GM18507 (cell line): ENCODE measurements at places on chromosomes 3 and 15.

DNA sequence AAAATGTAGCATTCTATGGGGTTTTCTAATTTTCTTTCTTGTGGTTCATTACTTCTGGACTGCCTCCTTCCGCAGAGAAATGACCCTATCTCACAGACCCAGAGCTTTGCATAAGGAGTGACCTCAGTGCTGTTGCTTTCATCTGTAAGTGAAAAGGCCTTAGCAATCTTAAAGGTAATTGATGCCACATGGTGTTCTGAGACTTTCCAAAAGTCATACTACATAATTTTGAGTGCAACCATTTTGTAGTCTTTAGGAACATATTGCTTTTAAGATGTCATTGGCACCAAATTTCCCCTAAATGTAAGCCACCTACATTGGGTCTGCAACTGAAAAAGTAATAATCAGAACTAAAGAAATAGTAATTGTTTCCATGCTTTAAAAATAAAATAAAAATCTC, 9.2 kb upstream of the HHLA2 start:
- DNase-seq: no peak

GRCh38 chr3:114880078-114880477, 267.0 kb downstream of the ZBTB20 start:
- no peak for DNase-seq

DNA sequence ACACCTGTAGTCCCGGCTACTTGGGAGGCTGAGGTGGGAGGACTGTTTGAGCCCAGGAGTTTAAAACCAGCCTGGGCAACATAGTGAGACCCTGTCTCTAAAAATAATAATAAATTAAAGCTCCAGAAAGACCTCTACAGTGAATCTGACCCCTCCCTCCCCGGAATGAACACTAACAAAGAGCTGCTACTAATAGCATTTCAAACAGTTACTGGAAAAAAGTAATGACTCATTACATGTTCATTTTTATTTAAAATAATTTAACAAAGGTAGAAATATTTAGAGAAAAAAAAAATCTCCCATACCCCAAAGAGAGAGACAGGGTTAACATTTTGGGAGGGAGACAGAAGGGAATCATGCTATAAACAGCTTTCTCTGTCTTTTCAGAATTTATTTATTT, 2.2 kb upstream of the UBA3 start:
- no peak for DNase-seq

GRCh38 chr3:34106879-34107278, 308.4 kb downstream of the PDCD6IP start:
- no peak for DNase-seq

DNA sequence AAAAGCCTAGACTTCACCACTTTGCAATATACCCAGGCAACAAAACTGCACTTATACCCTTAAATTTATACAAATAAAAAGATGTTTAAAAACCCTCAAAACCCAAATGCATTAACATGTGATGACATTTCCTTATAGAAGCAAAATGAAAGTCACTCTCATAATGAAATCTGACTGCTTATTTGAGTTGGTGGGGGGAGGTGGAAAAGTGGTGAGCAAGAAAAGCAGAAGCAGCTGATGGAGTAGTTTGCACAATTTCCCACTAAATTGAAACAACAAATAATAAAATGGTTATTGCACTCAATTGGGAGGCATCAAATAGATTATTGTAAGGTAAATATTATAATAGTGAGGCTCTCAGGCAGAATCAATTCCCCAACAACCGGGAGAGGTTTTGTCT, 54.0 kb upstream of the GADL1 start:
- DNase-seq: no peak

- no peak for DNase-seq
Observed at GRCh38 chr3:94294806-94295205, 231.9 kb downstream of the NSUN3 start.

- no peak for DNase-seq
Observed at GRCh38 chr15:101128221-101129015, 123.4 kb downstream of the CHSY1 start.

GRCh38 chr3:189502676-189503257, 128.4 kb upstream of the TP63 start:
- DNase-seq: no peak

DNA sequence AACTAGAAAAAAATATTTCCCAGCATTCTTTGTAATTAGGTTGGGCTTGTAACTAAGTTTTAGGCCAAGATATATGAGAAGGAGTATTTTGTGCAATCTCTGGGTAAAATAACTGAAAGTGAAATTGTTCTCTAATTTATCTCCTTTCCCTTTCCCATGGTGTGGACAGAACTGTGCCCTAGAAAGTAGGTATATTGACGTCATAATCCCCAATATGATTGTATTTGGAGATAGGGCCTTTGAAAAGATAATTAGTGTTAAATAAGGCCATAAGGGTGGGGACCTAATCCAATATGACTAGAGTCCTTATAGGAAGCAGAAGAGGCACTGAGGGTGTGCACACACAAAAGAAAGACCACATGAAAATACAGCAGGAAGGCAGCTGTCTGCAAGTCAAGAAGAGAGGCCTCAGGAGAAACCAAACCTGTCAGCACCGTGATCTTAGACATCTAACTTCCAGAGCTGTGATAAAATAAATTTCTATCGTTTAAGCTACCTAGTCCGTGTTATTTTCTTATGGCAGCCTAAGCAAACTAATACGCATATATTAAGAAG, 106.6 kb downstream of the KCNH8 start:
- no peak for DNase-seq

- no peak for DNase-seq
Observed at GRCh38 chr3:27022096-27022761, 347.0 kb downstream of the NEK10 start.

- no peak for DNase-seq
Observed at GRCh38 chr3:38500688-38501417, 4.7 kb downstream of the EXOG start.
